ENCODE measurements at places on chromosomes 3 and 15.

GRCh38 chr3:191239407-191240031 is 40.5 kb downstream of the OSTN start:
- DNase-seq, result no peak

DNA sequence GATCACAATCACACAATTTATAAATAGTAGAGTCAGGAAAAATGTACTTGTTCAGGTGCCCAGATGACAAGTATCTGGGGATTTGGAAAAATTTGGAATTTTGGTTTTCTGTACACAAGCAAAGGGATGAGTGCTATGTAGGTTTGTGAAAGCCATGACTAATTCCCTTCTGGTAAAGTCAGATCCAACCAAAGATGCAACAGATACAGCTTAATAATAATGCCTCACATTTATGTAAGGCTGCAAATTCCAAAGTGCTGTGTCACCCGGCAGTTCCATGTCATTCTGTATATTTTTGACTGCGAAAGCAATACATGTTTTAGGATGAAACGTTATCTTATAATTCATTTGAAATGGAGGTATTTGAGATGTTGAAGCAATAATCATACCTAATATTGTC is 102.7 kb upstream of the AGBL1 start:
- DNase-seq, result no peak

GRCh38 chr15:70055601-70056051 is 42.1 kb downstream of the TLE3 start:
- no peak for DNase-seq

DNA sequence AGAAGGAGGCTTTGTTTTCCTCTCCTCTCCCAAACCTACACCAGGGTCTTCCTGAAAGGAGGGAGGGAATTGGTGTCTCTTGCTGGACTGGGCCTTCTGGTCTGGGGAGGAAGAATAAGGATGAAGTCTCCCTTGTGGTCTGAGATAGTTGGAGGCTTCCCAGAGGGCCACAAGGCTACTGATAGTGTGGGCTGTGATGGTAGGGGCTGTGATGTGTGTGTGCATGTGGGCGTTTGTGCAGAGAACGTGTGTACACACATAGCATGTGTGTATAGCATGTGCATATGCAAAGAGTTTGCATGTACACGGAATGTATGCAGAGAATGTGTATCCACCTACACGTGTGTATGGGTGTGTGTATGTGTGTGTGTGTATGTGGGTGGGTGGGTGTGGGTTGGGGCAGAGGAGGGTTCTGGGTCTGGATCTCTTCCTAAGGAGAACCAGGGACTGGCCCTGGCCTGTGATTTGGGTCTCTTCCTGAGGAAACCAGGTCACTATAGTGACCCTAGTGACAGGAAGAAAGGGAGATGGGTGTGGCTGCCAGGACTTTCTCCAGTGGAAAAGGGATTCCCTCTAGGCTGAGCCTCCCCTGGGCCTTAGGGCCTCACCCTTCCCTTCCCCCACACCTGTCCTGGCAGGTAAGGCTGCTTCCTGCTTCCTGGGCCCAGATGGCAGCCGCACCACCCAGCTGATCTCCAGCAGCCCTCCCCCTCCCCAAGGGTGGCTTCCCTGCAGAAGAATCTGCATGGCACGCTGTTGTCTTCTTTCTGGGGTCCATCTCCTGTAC is 1.7 kb downstream of the FLNB start:
- DNase-seq, result no peak

DNA sequence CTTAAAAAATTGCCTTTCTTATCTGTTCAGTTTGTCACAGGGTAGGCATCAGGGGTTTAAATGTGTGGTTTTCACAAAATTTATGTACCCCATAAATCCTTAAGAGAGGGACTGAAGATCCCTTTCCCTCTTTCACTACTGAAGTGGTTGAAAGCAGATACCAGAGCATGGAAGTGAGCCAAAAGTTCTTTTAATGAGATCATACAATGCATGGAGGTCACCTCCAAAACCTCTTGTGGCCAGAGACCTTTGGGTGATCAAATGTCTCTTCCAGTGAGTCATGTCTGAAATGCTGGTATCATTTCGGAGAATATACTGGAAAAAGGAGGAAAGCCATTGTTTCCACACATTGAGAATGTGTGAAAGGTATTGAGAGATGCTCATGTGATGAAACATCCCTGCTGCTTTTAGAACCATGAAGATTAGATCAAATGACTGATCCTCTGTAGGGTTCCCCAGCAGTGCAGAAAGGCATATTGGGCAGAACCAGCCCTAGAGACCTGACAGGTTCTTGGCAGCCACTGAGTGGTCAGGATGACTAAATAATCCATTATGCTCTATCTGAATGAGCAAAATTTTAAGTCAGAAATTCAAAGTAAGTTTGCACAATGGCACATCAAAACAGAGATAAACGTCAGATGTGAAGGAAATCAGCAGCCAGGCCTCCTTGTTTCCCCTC is 165.8 kb upstream of the SLC2A2 start:
- no peak for DNase-seq

- no peak for DNase-seq
Observed at GRCh38 chr3:41200669-41201021, 1.3 kb downstream of the CTNNB1 start.

DNA sequence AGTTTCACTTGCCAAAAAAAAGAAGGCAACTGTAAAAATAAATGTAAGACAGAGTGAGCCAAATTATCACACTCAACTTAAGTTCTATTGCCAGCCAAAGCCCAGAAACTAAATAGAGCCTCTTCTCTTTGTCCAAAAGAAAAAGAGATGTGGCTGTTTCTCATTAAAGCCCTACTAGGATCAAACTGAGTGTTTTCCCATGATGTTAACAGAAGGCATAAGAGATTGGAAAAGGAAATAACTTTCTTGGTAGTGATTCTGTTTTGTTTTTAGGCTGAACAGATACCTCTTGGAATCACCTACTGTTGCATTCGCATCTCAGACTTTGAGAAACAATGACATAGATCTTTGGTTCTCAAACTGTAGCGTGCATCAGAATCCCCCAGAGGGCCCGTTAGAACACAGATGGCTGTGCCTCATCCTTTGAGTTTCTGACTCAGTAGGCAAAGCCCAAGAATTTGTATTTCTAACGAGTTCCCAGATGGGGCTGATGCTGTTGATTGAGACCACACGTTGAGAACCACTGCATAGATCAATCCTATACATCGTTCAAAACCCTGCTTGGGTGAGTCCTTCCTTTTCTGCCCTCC is 42.5 kb upstream of the SRGAP3 start:
- DNase-seq, result no peak

DNA sequence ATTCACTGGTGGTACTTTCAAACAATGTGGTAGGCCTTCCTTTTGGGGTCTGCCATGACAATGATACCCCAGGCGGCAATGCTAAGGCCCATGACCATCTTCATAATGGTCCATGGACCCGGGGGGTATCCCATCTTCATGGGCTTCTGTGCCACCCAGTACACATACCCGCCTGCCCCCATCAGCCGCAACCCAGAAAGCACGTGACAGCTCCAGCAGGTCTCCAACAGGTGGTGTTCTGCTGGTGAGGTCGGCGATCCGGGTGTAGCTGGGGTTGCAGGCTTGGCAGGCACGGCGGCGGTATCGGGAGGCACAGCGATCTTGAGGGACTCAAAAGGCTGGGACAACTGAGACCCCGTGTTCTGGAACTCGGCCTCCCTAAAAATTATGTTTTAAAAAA is 214.5 kb downstream of the SNRPN start:
- DNase-seq, result no peak

- no peak for DNase-seq
Observed at GRCh38 chr3:185988080-185988815, 50.4 kb upstream of the TRA2B start.

DNA sequence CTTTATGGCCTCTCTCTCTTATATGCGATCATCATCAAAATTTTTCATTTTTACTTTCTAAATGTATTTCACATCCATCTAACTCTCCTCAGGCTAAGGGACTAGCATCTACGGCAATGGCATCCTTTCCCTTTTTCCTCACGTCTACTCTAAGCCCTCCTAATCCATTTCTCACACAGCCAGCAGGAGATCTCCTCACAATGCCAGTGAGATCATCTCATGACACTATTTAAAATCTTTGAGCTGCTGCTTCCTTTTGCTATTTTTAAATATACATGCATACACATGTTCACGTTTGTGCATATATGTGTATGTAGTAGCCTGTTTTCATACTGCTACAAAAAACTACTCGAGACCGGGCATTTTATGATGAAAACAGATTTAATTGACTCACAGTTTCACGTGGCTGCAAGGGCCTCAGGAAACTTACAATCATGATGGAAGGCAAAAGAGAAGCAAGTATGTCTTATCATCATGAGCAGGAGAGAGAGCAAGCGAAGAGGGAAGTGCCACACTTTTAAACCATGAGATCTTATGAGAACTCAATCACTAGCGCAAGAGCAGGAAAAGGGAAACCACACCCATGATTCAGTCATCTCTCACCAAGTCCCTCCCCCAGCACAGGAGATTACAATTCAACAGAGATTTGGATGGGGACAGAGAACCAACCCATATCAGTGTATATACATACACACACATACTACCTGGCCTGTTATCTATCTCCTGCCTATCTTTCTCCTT is 599.2 kb upstream of the ROBO1 start:
- peak; percentile 26 for DNase-seq

DNA sequence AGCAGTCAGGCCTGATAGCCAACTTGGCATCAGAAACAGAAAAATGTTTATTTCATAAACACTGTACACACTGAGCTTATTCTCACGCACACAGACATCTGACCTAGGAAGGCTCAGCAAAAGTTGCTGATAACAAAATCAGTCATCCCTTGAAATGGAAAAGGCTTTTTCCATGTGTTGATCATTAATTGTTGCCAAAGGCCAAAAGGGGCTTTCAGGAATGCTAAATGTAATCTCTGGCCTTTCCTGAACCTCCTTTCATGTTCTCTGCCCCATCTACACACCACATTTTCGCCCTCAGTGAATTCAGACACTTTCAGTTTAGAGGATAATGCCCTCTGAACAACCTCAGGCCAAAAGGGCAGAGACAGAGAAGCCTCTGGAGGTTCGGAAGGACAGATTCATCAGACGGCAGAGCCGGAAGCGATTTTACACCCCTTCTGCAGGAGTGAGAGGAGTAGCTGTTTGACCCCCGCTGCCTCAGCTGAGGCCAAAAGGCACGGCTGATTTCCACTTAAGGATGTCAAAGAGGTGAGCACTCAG is 14.5 kb downstream of the RTP4 start:
- DNase-seq, result no peak

GRCh38 chr3:106611841-106612240 is 743.0 kb upstream of the CBLB start:
- no peak for DNase-seq
